HCT116 (cell line): ENCODE measurements at places on chromosomes 2 and 18. TPM values are rescaled to one million over a fixed set of nuclear protein-coding genes. Genes with fewer than 3 reads are reported as not detected.

Gene IWS1
- 46.6 TPM for total RNA-seq

Gene SLC14A1
- not detected for total RNA-seq

Gene GULP1
- total RNA-seq = 76.0 TPM

Gene TNFRSF11A
- 3.2 TPM for total RNA-seq

Gene CTNNA2
- total RNA-seq = not detected

Gene ASB3
- 17.3 TPM for total RNA-seq

DNA sequence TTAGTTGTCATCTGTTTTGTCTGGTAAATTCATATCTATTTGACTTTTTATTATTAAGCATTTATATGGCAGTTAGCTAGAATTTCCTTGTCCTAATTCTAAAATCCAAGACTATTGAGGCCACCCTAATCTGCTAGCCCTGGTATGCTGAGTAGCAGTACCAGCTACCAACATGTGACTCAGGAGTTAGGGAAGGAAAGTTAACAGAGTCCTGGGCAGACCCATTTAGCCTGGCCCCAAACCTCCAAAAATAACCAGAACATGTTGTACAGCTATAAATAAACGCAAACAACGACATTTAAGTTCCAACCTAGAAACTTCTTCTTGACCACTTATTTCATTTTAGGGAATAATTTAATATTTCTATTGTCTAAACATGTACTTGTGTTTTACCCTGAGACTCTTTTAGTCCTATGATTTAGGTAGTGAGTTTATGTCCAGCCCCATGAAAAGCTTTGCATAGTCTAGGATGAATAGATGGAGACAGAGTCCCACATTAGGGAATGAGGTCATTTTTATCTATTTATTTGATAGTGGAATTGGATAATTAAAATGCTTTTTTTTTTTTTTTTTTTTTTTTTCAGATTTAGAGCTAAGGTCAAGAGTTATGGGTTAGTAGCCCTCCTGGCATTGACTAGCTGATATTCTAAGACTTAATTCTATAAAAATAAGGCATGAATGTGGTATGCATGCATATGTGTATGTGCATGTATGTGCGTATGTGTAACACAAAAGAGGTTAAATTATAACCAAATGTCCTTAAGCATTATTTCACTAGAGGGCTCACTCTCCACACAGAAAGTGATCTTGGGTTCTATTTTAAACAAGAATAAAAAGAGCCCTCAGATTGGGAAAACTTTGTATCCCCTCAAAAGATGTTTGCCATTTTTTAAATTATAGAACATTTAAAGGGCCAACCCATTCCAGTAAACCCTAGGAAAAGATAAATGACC lies 160.1 kb upstream of the MAPRE2 start:
- DNase-seq = no peak

- DNase-seq = no peak
These were observed 37.2 kb downstream of the MIB1 start for GRCh38 chr18:21777814-21778213.

DNA sequence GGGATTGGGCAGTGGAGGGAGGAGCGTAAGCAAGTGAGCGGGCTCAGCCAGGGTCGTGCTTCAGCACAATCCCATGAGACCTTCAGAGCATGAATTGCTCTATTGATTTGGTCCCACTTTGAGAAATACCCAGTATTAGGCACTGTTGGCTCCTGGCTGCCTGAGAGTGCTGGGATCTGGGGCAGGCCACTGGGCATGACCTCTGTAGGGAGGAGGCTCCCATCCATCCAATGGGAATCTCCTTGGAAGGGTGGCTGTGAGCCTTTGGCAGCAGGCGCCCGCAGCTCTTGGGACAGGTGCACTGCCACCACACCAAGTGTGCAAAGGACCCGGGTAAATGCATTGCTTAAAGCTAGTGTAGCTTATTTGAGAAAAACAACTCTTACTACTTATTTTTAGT lies 137.5 kb downstream of the LDLRAD4 start:
- DNase-seq = no peak

DNA sequence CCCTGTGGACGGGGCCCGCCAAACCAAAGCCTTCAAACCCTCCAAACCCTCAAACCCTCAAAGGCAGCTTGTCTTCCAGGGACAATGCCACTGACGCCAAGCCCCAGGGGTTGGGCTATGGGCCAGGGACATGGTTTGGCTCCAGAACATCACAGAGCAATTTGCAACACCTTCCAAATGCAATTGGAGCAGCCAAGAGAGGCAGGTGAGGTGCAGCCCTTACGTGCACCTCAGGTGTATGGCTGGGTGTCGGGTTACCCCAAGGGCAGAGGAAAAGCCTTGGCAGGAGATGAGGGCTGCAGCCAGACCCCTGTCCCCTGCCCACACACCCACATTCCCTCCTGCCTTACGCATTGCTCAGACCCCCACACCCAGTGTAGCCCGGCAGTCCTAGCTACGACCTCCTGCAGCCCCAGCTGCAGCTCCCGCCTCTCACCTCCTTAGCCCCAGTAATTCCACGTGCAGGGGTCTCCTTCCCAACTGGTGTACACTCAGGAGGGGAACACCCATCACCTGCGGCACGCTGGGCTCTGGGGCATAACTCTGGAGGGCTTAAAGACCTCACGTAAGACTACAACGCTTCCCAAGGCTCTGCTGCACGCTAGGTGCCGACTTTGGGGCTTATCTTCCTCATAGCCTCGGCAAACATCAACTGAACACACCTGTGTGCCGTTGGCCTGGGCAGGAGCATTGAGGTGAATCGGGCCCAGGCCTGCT lies 88.7 kb downstream of the TFCP2L1 start:
- no peak for DNase-seq

DNA sequence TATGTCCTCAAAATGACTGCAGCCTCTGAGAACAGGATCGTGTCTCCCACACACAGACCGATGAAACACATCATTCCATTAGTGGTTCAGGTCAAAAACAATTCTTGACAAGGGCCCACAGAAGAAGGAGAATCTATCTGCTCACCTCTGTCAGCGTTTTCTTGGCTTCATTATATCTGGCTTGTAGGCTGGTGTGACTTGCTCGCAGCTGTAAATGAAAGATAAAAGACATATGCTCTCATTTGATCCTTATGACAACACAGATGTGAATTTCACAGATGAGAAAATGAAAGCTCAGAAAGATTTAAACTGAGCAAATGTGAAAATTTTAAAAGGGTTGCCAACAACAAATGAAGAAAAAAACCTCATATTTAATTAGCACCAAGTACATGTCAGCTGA lies 61.6 kb downstream of the CCDC93 start:
- DNase-seq = no peak

- no peak for DNase-seq
These were observed 724 bp downstream of the NMS start for GRCh38 chr2:100470898-100471514.

- DNase-seq = no peak
These were observed 145.1 kb downstream of the AGPS start for GRCh38 chr2:177537636-177538035.

GRCh38 chr2:54540194-54540593 lies 84.1 kb downstream of the SPTBN1 start:
- no peak for DNase-seq

GRCh38 chr2:239167011-239167673 lies 233.7 kb downstream of the HDAC4 start:
- DNase-seq = no peak

DNA sequence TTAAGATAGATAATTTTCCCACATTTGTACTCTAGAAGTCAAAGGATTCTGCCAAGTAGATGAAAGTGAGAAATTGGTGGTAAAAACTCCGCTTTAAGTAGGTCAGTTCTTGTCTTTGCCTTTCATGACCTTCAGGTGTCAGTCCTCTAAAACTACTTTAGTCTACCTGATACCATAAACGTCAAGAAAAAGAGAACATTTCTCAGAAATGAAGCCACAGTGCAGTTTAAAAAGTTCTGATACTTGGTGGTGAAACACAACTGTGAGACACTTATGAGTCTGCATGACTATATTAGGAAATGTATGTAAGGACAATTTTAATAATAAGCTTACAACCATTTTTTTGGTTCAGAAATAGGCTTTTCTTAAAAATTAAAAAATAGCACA lies 583.3 kb downstream of the SATB2 start:
- DNase-seq = no peak

DNA sequence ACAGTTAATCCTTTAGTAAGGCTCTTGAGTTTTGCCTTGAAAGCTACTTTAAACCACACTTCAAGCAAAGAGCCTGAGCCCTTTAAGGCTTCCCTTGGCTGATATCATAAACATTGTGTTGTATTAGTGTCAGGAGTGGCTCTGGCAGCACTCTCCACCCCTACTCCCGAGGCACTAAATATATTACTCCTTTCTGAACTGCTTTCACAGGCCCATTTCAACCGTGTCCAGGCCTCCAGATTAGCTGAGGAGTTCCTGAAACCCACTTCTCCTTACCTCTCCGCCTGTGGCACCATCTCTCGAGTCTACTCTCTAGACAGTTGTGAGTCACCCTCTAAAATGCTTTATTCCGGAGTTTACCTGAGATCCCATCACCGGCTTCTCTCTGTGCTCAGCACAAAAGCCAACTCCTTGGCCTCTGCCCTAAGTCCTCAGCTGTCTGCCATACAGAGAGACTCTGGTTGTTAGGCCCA lies 14.4 kb upstream of the STON1 start:
- DNase-seq = no peak

DNA sequence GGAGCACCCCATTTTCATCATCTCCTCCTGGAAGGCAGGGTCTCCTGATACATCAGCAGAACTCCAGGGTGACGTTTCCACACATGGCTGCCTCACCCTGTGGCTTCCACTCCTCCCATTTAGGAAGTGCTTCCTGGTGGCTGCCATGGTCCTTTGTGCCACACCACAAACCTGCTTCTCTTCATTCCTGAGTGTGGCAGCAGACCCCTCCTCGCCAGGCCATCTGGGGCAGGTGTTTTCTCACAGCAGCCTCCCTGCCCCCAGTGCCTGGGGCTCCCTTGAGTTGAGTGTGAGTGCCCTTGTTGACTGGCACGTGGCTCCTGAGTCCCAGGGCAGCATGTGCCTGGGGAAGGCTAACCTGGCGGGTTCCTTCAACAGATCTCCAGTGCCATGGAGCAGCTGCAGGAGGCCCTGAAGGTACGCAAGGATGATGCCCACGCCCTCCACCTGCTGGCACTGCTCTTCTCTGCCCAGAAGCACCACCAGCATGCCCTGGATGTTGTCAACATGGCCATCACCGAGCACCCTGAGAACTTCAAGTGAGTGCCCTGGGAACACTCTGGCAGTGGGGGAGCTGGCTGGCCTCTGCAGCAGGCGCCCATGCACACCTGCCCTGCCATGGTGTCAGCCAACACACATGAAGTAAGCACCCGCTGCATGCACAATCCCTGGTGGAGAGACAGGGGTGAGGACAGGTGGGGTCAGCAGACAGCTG lies 113.4 kb upstream of the MCFD2 start:
- DNase-seq = no peak

GRCh38 chr2:104428155-104428554 lies 425.8 kb upstream of the POU3F3 start:
- DNase-seq = no peak

DNA sequence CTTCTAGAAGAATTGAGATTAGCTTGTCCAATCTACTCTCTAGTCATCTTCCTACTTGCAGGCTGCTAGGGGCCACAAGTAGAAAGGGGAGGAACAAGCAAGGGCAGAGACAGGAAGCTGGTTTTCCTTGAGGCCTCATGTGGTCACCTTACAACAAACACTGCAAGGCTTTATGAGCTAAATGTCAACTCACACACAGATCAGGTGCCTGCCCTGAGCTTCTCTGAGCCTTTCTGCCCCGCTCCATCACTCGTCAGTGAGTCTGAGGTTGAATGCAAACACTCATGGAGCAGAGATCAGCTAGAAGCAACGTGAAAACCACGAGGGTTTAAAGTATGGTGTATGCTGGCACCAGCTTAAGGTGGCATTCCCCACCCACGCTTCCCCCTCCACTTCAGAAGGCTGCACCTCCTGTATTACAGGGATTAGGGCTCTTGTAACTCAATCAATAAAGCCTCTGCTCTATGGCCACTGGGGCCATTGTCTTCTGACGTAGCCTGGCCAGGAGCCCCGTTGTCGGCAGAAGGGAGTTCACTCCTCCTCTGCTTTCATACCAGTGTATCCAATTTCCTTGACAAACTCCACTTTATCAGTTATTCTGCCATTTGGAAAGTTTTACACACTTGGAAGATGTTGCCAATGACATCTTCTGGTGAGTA lies 5.4 kb upstream of the CRYGC start:
- DNase-seq = no peak

- DNase-seq = no peak
These were observed 72.3 kb downstream of the FMNL2 start for GRCh38 chr2:152407204-152407721.
